ENCODE measurements at places on chromosomes 1 and 21.

GRCh38 chr1:157249739-157250138 is 111.5 kb upstream of the ETV3 start:
- no peak for DNase-seq

DNA sequence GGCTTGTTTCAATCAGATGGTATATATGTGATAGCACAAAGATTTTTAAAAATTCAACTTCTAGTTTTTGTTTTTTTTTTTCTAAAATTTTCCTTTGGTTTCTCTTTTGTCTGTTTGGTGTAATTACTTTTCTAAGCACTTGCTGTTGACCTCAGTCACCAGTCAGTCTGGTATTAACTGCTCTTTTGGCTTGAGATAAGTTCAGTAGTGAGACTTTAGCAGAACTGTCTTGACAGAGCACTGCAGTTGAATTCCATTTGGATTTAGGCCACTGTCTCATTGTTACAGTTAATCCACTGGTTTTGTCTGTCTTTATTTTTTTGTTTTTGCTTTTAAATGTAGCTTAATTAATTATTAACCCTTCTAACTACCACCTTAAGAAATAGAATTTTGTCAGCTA is 36.2 kb downstream of the OSBPL9 start:
- DNase-seq, result no peak

DNA sequence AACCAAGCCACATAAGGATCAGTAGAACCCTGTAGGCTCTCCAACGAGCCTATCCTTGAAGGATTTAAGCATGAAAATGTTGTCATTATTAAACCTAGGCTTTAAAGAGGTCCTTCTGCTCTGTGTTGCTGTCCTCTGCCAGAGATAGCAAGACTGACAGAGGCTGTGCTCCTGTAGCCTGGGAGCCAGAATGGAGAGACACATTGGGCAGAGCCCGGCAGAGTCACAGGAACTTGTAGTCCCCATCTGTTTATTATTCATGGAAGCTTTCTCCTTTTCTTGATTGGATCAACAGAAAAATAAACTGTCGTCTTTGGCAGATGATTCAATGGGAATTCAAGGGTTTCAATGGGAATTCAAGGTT is 19.2 kb upstream of the SLAMF1 start:
- no peak for DNase-seq

GRCh38 chr1:28506907-28507246 is 1.0 kb downstream of the RCC1 start:
- no peak for DNase-seq
